Fibroblast of skin of back (primary cell): ENCODE measurements at places on chromosomes 13 and 19.

DNA sequence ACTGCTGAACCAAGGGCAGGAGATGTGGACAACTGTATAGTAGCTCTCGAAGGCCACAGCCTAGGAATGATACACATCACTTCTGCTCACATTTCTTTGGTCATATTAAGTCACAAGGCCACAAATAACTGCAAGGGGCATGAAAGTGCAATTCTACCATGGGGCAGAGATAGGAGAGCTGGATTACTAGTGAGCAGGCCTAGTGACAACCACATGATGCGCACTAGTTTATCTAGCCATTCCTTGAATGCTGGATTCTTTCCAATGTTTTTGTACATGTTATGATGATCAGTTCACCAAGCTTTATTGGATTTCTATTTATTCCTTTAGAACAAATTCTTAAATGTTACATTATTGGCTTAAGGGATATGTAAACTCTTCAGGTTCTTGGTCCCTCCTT lies 100.7 kb downstream of the MIPEP start:
- no peak for DNase-seq

DNA sequence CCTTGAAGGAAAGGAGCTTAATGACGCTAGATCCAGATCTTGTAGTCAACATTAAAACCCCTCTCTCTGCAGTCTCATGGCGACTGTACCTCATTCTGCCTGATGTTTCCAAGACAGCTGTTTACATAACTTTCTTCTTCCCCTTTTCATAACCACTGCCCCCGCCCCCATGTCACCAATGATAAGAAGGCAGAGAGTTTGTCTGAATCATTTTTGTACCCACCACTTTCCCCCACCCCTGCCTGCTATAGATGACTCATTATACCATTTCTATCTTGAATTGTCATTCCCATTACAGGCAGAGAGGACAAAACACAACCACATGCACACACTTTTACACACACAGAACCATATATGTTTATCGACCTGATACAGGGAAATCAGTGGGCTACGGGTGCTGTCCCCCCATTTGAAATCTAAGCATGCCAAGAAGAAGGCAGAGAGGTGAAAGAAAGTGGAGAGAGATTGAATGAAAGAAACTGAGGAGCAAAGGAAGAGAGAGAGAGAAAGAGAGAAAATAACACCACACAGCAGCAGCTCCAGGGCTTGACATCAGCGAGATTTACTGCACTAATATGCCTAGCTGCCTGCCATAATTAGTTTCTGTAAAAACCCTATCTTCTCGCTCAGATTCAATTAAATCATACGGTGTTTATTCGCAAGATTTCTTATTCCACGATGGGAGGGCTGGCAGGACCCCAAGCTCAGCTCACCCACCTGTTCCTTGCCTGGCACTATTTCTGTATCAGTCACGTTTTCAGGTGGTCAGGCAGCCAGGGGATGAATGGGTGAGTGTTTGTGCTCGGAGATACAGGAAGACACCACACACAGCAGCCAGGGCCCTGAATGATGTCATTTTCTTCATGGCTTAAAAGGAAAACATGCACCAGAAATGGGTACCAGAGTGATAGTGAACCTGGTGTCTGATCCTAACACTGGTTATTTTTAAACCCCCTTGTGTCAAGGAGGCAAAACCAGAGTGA lies 114.3 kb upstream of the SERP2 start:
- peak; percentile 81 for DNase-seq

DNA sequence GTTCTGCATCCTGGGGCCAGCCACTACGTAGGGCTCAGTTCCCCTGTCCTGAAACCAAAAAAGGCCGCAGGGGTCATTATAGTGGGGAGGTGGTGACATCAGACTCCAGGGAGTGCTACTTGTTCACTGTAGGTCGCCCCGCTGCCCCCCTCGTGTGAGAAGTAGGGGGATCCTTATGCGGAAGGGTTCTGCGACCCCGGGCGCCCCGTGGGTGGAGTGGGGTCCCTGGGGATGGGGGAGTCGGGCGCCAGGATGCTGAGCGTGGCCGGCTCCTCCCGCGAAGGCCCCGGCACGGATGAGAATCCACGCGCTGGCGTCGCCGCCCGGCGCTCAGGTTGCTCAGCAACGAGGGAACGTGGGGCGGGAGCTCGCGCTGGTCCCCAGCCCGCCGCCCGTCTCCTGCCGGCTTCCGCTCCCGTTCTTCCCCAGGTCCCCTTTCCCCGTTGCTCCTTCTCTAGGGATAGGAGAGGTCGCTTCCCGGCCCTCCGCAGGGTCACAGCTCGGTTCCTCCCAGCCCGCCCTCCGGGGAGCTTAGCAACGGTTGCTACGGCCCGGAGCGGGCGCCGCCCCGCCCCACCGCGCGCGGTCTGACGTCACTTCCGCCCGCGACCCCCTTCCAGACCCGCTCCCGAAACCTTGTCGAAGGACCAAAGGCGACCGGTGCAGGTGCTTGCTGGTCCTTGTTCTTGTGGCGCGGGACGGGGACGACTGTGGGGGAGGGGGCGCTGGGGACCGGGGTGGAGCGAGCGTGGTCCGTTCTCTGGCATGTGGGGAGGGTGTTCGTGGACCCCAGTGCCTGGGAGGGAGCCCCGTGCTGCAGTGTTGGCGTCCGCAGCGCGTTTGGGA lies at the start of gene NAT14:
TSS of gene NAT14 (plus strand) at position 596 of the 846 bp plus-strand sequence. CDS start 521 bp downstream, outside the sequence.
- peak; percentile 63 for DNase-seq

DNA sequence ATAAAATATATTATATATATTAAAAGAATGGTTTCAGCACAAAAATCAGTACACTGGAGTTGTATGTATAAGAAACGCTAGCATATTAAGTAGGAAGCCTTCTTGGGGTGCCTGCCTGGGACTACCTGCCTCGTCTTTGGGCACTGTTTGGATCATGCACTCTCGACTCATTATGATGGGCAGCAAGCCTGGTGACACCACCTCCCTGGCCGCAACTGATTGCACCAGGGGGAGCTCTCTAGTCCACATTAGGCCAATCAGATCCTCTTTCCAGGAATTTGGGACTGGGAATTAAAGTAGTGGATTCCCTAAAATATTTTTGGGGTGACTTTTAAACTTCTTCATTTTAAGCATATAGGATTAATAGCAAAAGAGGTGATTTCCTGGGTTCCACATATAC lies 56.0 kb upstream of the RGCC start:
- DNase-seq: no peak

DNA sequence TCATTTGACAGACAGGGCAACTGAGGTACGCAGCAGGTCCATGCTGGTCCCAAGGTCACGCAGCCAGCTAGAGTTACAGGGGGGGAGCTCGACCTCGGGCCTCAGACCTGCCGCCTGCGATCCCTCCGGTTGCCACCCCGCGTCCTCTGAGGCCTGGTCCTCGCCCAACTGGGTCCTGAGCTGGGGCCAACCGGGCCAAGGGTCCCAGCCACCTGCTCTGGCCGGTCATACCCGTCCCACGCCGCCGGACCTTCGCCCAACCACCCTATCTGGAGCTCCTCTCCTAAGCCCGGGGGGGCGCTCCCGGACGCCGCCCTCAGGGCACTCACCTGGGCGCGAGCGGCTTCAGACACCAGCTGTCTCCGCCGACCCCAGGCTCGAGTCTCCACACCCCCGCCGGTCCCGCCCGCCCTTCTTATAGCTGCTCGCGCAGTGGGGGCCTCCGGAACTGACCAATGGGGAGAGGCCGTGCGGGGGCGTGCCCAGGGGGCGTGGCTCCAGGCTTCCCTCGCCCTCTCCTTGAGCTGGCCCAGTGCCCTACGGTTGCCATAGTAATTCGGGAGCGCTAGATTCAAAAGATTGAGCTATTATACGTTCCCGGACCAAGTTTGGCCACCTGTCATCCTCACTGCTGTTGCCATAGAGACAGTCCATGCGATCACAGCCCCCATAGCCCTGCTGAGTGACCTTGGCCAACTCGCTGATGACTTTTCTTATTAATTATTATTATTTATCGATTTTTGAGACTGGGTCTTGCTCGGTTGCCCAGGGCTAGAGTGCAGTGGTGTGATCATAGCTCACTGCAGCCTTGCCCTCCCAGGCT lies at the start of gene PLIN5:
TSS of gene PLIN5 (minus strand) at position 389 of the 823 bp plus-strand sequence. CDS start 1,150 bp downstream, outside the sequence.
- DNase-seq: peak; percentile 20

DNA sequence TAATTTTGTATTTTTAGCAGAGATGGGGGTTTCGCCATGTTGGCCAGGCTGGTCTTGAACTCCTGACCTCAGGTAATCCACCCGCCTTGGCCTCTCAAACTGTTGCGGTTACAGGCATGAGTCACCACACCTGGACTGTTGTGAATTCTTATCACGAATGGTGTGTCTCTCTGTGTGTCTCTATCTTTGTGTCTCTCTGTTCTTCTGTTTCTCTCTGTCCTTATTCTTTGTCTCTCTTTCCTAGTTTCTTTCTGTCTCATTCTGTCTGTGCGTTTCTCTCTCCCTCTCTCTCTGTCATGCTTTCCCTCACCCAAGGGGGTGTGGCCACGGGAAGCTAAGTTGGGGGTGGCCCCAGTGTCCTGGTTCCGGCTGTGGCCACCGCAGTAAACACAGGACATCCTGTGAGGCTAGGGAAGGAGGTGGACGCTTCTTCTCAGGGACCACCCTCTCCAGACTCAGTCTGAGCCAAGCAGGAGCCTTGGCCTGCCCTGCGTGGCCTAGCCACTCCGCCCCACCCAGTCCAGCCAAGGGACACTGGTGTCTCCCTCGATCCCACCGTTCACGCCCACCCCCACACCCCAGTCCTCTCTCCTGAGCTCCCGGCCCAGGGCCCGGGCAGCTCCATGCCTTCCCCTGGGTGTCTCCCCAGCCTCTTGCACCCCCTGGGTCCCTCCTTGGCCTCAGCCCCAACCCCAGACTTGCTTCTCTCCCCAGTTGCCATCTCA lies 3.9 kb upstream of the PRX start:
- DNase-seq: peak; percentile 47

- no peak for DNase-seq
Observed at GRCh38 chr13:25873242-25873612, 178.6 kb downstream of the SHISA2 start.

- peak; percentile 94 for DNase-seq
Observed at GRCh38 chr13:30569901-30570576, 47.7 kb upstream of the USPL1 start.

GRCh38 chr13:96104516-96104915 lies 14.6 kb downstream of the HS6ST3 start:
- no peak for DNase-seq

DNA sequence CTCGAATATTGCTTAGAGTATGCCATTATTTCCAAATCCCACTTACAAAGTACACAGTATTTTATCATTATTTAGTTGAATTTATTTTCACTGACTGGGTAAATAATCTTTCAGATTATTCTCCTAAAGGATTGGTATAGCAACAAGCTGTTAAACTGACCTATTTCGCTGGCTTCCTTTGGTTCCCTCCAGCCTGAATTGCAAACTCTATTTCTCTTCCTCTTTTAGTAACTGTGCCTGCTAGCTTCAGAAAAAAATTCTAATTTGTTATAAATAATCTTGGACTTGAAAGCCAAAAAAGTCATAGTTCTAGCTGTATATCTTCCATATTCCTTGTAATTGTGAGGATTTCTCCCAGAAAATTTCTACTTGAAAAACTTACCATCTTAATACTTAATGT lies 15.0 kb upstream of the CCNA1 start:
- DNase-seq: no peak

DNA sequence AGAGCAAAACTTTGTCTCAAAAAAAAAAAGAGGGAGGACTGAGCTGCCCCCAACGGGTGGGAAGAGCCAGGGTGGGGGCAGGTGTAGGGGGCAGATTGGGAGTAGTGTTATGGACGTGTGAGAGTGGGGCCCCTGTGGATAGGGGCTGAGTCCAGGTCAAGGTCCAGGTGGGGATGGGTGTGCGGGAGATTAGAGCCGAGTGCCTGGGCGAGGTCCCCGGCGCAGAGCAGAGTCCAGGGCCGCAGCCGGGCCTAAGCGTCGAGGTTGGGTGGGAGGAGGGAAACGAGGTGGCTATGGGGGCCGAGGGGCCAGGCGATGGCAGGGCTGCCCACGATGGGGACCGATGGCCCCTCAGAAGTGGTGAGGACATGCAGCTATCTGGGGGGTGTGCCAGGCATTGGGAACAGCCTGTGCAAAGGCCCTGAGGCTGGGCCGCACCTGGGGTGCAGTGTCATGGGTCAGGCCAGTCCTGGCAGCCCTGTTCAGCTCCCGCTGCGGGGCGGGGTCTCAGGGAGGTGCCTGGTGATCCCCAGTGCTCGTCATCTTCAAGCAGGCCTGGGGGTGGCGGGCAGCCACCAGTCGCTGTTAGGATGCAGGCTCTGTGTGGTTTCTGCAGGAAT lies 12.3 kb upstream of the MISP start:
- no peak for DNase-seq
